CD4-positive, alpha-beta T cell treated with Interleukin-2 at 100 ng/mL for 4 hours (primary cell): ENCODE measurements at places on chromosomes 1 and 21.

DNA sequence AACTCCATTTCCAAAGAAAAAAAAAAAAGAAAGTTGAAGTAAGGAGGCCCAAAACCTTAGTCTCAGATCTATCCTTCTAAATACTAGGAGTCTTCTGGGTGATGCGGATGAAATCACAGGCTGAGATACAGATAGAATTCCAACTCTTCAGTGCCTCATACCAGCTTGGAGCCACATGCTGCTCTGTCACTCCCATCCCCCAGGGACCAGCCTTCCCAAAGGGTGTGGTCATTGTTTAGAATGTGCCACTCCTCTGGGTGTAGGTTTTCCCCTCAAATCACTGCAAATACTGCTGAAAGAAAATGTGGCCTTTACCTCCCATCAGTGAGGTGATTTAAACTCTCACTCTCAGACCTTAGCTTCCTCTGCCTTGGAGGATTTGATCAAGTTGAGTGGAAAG lies 112.9 kb downstream of the CDC7 start:
- DNase-seq, result no peak

GRCh38 chr1:27416387-27417111 lies 24.1 kb downstream of the GPR3 start:
- DNase-seq, result peak; percentile 78

- DNase-seq, result no peak
Measured at GRCh38 chr1:34870395-34870794, 10.8 kb upstream of the SMIM12 start.

GRCh38 chr1:118201524-118201923 lies 16.5 kb upstream of the SPAG17 start:
- no peak for DNase-seq

DNA sequence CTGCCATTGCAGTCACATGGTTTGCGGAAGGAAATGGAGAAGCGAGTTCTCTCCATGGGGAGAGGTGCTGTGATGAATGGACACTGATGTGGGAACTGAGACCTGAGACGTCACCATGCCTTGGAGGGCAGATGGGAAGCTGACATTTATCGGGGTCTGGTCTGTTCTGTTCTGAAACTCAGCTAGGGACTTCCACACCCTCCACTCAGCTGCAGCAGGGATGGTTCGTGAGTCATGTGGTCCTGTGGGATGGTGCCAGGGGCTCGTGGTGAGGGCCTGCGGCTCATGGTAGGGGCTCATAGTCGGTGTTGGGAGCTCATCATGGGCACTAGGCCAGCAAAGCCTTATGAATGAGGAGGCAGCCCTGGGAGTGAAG lies 6.1 kb downstream of the GPR137B start:
- no peak for DNase-seq

DNA sequence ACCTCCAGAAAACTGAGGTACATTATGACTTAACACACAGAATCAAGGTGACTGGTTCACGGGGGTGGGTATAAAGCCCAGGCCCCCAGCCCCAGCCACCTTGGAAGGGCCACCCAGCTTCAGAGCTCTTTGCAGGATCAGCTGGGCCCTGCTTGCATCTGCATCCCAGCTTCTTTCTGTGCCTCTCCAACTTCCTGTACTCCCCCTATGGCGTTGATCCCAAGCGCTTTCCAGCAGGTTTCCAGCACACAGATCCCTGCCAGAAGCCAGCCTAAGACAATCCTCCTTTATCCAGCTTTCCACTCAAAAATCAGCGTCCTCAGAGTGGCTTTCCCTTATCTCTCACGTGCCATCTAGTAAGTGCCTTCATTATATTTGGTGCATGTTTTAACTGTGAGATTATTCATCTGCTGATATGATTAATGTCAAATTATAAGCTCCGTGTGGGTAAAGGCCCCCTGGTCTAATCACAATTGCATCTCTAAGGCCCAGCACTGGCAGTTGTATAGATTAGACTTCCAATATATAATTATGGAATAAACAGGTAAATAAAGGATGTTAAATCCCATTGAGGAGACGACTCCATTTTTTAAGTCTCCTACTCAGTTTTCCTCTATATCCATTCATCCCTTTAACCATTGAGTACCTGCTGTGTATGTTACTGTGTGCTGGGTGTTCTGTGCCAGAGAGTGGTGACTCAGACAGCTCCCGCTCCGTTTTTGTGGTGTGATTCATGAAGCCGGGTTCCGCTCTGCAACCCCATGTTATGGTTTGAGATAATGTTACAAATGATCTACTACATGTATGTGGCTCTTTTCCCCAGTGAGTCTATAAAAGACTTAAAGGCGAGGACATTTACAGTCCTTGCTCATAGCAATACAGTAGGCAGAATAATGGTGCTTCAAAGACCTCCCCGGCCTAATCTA lies 387.6 kb downstream of the PCP4 start:
- DNase-seq, result no peak

DNA sequence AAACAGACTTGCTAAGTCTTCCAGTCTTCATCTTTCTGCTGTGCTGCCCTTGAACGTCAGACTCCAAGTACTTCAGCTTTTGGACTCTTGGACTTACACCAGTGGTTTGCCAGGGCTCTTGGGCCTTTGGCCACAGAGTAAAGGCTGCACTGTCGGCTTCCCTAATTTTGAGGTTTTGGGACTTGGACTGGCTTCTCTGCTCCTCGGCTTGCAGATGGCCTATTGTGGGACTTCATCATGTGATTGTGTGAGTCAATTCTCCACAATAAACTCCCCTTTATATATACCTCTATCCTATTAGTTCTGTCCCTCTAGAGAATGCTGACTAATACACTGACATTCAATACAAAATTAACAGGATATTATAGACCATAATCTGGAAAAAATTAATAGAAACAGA lies 628.1 kb downstream of the PLPP3 start:
- DNase-seq, result no peak

GRCh38 chr1:152047413-152047729 lies 10.6 kb upstream of the S100A11 start:
- DNase-seq, result peak; percentile 50

- peak; percentile 5 for DNase-seq
Measured at GRCh38 chr21:43345746-43346409, 81.1 kb downstream of the SIK1 start.

- peak; percentile 59 for DNase-seq
Measured at GRCh38 chr1:11730429-11730891, 5.5 kb upstream of the AGTRAP start.

DNA sequence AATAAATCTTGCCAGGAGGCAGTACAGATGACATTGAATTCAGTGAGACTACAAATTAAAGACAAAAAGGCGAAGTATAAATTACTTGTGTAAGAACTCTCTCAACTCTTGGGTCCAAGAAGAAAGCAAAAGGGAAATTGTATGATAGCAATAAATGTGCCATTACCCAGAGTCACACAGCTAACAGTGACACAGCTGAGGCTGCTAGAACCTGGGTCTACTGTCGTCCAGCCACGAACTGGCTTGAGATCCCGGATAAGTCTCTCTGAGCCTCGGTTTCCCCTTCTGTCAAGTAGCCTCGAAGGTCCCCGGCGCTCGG lies 362 bp upstream of the ROR1 start:
- no peak for DNase-seq

DNA sequence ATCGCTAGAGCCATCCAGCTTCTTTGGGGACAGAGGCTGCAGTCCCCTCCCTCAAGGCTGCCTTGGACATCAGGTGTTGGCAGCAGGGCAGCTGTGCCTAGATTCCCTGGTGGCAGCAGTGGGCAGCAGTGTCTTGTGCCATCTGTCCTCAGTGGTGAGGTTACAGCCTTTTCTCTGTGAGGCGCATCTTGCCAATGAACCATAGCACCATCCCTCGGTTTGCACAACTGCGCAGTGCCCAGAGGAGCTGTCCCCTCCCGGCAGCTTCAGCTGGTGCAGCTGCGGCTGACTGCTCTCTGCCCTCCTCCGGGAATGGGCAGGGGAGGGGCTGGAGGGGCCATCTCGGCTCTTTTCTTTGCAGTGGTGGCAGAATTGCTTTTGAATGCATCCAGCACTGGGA lies 59.0 kb upstream of the C8B start:
- no peak for DNase-seq

DNA sequence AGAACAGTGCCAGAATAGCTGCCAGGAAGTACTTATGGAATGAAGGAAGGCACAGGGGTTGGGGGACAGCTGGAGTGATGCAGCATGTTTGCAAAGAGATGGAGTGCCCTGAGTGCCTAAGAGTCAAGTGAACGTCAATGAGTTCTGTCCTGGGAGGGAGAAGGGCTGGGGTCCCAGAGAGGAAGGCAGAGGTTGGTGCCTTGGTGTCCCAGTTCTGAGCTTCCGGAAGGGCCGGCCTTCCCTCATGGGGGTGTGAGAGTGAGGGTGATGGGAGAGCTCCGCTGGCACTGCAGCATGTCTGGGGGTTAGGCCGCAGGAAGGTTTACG lies 17.6 kb downstream of the NES start:
- DNase-seq, result no peak

DNA sequence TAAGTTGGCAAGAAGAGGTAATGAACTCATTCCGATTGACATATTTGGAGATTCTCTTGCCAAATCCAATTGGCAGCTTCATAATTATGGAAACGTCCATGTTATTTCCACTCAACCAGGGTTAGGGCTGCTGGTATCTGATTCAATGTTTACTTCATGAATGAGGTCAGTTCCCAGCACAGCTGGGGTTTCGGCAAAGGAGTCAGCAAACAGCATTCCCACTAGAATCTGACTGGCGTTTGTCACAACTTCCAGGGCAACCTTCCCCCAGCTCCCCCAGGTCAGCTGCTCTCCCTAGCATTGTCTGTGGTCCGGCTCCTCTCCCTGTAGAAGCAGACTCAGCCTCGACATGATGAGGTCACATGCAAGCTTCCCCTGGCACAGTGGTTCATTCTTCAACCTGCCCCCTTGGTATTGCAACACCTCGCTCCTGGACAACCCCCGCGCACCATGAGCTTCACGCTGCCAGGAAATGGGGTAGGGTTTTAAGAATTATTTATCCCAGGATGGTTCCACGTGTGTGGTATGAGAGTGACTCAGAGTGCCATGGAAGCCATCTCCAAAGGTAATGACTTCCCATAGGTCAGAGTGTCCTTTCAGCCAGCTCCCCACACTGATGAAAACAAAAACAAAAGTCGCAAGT lies 100.7 kb upstream of the SLC25A33 start:
- DNase-seq, result no peak

DNA sequence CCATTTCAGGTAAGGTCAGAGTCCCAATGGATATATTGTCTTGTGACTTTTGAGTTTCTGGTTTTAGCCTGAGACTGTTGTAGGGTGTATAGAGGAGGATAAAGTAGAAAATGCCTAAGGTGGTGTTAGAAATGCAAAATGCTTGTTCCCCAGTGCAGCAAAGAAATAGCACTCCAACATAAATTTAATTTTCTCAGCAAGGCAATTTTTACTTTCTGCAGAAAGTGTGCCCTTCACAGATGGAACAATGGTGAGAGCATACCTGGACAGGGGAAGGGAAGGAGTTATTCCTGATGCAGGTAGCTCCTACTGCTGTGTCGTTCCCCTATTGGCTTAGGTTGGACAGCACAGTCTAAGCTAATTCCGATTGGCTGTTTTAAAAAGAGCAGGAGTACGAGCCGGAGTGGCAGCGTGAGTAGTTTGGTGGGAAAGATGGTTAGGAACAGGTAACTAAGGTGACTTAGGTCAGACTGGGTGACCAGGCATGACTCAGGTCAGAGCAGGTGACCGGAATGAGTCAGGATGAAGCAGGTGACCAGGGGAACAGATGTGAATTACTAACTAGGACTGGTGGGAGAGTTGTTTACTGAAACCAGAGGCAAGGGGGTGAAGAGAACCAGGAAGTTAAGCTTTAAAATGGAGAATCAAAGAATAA lies 21.5 kb downstream of the SPATA45 start:
- no peak for DNase-seq

DNA sequence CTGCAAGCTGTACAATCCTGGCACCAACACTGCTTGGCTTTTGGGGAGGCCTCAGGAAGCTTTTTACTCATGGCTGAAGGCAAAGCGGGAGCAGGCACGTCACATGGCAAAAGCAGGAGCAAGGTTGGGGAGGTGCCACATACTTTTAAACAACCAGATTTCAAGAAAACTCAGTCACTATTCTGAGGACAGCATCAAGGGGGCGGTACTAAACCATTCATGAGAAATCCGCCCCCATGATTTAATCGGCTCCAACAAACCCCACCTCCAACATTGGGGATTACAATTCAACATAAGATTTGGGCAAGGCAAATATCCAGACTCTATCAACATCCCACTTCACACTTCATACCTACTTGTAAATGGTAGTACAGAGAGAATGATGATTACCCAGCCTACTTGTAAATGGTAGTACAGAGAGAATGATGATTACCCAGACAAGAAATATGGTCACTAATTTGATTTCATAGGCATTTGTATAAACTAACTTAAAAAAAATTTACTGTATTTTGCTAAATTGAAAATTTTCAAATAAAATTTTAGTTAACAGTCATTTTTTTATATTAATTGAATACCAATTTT lies 24.9 kb downstream of the ATP5PF start:
- no peak for DNase-seq

- no peak for DNase-seq
Measured at GRCh38 chr1:198151688-198152087, 5.1 kb upstream of the NEK7 start.

DNA sequence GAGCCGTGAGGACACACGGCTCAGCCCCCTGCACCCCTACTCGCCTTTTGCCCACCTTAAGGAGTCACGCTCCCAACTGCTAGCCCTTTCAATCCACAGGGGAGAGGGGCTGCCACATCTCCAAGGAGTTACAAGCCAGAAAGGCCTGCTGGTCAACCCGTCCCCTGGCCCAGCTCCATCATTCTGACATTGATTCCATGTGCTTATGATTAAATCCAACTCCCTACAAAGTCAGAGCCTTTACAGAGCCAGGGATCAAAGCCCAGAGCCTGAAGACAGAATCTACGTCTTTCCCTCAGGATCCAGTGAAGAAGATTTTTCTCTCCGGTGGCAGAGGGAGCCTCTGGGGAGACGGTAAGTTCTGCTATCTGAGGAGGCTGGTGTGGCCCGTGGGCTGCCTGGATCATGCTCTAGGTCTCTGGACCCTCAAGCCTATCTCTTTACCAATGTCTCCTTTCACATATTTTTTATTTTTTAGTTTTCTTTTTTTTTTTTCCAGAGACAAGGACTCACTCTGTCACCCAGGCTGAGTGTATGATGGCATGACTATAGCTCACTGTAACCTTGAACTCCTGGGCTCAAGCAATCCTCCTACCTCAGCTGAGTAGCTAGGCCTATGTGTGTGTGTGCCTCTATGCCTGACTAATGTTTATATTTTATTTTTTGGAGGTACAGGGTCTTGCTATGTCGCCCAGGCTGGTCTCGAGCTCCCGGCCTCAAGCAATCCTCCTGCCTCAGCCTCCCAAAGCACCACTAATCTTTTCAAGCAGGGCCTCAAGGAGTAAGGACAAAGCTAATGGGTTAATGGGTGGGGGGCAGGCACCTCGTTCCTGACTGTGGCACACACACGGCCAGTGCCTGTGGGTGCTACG lies 61.3 kb downstream of the SLC66A1 start:
- no peak for DNase-seq
